Epithelial cell of umbilical artery (primary cell): ENCODE measurements at places on chromosomes 12 and 14. TPM values are rescaled to one million over a fixed set of nuclear protein-coding genes. Genes with fewer than 3 reads are reported as not detected.

ADCY6 gene
- 27.8 and 33.5 TPM in 2 replicates for total RNA-seq

FAM186B gene
- total RNA-seq, result 0.32 TPM in 1 of 2 replicates, not detected in the other

C14orf39 gene
- total RNA-seq, result not detected in 2 replicates

RNASE3 gene
- not detected in 2 replicates for total RNA-seq

GRIP1 gene
- total RNA-seq, result 0.15 and 0.32 TPM in 2 replicates
